Bladder microvascular endothelial cell (primary cell): ENCODE measurements at places on chromosomes 7 and 10. TPM values are rescaled to one million over a fixed set of nuclear protein-coding genes. Genes with fewer than 3 reads are reported as not detected.

The ZNF33A gene
- 8.1 and 24.0 TPM in 2 replicates for total RNA-seq

The TSPAN13 gene
- 44.4 and 60.0 TPM in 2 replicates for total RNA-seq

The PDE1C gene
- 0.49 and 4.7 TPM in 2 replicates for total RNA-seq

The CHST15 gene
- total RNA-seq: 24.1 and 51.3 TPM in 2 replicates

The STEAP1B gene
- 11.4 and 25.3 TPM in 2 replicates for total RNA-seq

The CHAT gene
- not detected in 2 replicates for total RNA-seq

The WDR91 gene
- total RNA-seq: 3.2 and 5.4 TPM in 2 replicates
